NCI-H446 (cell line): ENCODE measurements at places on chromosomes 2 and 18.

DNA sequence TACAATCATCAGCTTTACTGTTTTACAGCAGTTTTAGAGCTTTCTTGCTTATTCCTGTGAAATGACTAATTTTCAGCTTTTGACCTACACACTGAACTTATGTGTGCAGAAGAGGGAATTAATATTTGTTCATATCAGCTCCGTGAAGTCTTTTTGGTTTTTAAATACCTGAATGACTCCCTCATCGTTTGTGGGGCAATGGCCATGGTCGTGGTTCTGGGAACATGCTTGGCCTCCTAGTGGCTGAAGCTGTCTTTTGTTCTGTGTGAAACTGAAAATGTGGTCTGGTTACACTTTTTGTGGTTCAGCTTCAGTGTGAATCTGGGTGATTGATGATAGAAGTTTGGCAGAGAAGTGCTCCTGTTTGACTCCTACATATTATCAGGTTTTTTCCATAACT lies 408.1 kb downstream of the THSD7B start:
- DNase-seq, result no peak

GRCh38 chr2:228827056-228827700 lies 443.9 kb downstream of the PID1 start:
- no peak for DNase-seq

DNA sequence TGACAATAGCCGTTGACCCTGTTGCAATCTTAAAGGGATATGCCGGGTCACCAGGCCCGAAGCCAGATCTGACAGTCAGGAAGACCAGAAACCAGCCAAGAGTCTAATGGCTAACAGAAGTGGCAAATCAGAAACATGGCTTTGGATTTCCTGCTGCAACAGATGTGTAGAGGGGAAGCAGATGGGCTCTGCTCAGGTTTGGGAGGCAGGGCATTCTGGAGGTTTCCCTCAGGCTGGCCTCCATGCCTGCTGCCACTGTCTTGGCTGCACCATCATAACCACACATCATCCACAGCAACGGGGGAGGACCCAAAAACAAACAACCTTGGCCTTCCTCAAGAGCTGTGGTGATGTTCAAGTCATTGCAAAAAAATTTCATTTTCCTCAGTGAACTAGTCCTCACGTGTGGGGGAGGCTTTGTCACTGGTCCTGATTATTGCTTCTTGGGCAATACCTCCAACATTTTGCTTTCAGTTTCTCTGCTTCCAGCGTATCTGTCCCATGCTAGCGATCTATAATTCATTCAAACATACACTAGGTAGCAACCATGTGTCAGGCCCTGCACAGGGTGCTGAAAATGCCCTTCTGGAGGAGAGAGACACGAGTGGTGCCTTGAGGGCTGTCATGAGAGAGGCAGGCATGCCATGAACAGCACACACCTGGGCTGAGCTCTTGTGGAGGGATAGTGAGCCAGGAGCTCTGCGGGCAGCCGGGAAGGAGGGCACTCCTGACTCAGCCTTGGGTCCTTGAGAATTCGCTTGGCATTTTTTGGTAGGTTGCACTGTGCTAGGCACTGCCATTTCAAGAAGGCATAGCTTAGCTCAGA lies 48.2 kb upstream of the LGALSL start:
- DNase-seq, result peak; percentile 24

DNA sequence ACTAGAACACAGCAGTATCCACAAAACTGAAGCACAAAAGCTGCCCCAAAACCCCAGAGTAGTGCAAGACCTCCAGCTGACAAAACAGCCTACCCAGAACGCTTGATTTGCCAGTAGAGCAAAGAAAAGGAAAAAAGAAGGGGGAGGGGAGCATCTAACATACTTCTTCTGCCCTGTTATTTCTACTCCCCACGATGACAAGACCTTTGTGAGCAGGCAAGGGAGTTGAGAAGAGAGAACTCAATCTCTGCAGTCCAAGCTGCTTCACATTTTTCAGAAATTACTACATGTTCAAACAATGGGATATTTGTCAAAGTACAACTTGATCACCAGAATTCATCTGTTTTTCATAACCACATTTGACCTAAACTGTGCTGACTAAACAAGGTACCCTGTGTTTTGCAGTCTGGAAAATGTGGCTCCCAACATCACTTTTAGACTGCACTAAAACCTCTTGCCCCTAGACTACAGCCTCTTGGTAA lies 286.7 kb downstream of the EXOC6B start:
- DNase-seq, result no peak
